ENCODE measurements at places on chromosomes 5 and 9.
A peak's percentile ranks its signal among the peaks of the same experiment; 100 is the strongest.

DNA sequence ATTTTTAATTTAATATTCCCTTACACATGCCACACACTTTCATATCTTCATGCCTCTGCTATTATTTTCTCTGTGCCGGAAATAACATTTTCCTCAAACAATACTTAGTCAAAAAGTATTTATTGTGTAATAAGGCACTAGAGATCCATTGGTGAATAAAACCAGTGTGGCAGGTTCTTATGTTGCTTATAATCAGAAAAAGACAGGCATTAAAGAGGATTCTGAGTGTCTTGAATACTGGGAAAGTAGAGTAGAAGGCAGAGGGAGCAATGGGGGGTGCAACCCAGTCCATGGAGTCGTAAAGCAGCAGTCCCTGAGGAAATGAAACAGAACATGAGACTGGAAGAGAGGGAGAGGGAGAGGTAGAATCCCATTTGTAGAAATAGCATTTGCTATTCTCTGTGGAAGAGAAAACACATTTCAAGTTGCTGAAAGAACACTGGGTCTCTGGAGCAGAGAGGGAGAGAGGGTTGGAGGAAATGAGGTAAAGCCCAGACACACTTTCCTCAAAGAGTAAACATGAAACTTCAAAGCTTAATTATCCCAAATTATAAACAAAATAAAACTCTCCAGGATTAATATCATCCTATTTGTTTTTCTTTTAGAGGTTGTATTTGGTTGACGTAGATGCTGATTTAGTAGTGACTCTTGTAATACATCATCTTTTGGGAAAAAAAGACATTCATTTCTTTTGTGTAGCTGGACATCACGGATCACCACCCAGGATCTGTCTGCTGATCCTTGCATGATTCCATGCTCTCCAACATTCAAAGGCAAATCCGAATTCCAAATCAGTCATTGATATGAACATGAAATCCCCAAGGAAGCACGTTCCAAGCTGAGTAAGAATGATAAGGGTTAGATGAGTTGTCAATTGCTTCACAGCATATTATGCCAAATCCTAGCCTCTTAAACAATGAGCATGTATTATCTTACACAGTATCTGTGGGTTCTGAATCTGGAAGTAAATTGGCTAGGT lies 37.4 kb upstream of the GRAMD2B start:
- no peak for DNase-seq

DNA sequence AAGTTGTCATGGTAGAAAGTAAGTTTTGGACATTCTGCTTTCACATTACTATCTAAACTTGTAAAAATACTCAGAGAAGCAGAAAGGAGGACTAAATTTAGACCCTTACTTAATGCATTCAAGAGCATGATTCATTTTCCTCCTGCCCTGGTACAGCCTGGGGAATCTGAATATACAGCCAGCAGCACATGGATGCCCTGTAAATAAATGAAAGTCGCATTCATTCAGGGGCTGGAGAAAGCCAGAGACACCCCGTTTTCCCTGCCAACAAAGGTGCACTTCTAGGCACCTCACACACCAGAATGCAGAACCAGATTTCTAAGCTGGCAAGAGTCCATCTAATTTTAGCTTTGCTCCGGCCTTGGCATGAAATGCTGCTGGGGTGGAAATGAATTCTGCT lies 172.7 kb upstream of the KLF9 start:
- DNase-seq = no peak

- peak; percentile 88 for DNase-seq
Observed at GRCh38 chr5:61330845-61331406, 1.1 kb upstream of the ZSWIM6 start.

DNA sequence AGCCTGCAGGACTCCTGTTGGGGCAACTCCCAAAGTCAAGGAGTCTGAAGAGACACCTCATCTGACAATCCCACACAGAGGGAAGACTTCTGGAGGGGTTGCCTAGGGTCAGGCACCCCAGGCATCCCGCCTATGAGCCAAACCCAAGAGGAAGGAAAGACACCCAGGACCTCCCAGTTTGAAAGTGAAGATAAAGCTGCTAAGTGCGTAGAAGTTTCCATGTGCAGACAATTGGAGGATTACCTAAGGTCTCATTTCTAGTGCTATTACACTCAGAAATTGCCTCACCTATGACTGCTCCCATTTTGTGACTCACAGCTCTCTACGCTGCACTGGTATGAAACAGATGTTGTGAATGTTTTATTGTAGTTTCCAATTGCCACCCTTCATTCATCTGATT lies 322.9 kb downstream of the SLIT3 start:
- no peak for DNase-seq

DNA sequence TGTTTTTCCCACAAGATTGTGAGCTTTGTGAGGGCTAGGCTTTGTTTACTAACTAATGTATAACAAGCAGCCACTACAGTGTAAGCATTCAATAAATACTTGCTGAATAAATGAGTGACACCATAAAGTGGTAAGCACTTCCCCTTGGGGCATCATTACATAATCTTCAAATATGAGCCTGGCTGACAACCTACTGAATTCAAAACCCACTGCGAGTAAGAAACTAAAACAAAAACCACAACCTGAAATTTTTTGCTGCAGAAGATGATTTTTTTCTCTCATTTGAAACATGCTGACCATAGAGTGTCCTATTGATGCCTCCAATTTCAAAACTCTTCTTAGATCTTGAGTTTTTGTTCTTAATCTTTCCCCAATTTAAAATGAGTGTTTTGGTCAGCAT lies 331.3 kb upstream of the CCNG1 start:
- peak; percentile 25 for DNase-seq

DNA sequence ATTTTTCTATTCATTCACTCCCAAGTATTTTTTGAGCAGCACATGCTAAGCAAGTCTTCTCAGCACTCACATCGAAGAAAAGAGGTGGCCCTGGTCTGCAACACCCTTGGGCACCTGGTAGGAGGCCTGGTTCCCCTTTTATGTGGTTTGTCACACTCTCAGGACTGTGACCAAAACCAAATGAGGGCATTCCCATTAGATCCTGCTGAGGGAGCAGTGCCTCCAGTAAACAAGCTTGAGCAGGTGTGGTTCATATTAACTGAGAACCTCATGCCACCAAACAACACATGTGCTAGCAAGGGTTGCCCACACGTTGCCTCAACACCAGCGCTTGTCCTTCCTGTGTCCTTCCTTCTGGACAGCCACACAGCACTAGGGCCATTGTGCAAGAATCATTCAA lies 26.9 kb upstream of the SYK start:
- DNase-seq = no peak

DNA sequence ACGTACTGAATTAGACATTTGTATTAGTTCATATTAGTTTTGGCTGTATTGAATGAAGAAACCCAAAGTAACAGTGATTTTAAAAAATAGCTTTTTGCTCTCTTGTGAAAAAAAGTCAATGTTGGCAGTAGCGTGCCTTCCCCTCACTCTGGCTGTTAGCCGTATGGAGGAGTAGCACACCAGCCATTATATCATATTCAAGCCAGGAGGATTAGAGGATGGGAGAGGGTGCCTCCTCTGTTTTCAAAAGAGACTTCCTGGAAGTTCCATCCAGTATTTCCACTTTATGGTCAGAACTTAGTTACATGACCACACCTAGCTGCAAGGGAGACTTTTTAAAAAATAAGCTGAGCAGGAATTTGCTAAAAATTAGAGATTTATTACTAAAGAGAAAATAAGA lies 41.2 kb downstream of the GPR21 start:
- no peak for DNase-seq

DNA sequence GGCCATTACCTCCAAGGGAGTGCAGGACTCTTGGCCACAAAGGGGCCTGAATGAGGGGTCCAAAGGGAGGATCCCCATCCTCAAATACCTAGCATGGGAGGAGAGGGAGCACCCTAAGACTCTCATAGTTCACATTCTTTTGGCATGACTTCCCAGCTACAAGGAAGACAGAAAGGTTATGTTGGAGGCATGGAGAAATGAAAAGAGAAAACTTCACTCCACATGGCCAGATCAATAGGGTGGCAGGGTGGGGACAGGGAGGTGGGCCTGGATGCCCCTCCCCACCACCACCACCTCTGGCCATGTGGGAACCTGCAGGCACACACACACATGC lies 97.6 kb downstream of the PAX5 start:
- no peak for DNase-seq

DNA sequence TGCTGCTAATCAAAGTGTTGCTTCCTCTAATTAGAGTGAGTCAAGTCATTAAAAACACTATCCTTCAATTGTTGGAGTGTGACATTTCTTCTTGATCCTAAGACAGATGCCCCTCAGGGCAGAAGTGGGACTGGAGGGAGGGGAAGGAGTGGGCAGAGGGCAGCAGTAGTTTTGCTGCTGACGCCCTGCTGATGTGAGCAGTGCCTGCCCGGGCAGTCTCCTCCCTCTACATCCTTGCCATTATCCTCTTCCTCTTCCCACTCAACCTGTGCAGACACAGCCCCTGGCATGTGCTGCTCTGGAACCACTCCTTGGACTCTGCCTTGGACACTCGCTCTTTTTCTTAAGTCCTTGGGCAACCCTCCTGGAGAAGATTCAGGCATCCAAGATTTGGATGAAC lies 232.5 kb downstream of the HSPA4 start:
- no peak for DNase-seq

GRCh38 chr5:172466062-172466461 lies 11.7 kb upstream of the SH3PXD2B start:
- DNase-seq = no peak

GRCh38 chr5:171442287-171443042 lies 23.0 kb downstream of the FGF18 start:
- no peak for DNase-seq

Measured in T47D (cell line).